Activated naive CD8-positive, alpha-beta T cell treated with anti-CD3 and anti-CD28 coated beads for 36 hours (primary cell): ENCODE measurements at places on chromosomes 4 and X. TPM values are rescaled to one million over a fixed set of nuclear protein-coding genes. Genes with fewer than 3 reads are reported as not detected.

XG gene
- total RNA-seq = not detected

TDO2 gene
- 0.16 TPM for total RNA-seq

CPLX1 gene
- total RNA-seq = 0.16 TPM

AKAP14 gene
- total RNA-seq = not detected

CHRNA9 gene
- total RNA-seq = not detected

TEX13D gene
- 0.22 TPM for total RNA-seq

PRSS12 gene
- total RNA-seq = not detected

TMEM150C gene
- not detected for total RNA-seq

CSAG2 gene
- not detected for total RNA-seq

PDLIM3 gene
- not detected for total RNA-seq

SSX1 gene
- not detected for total RNA-seq

COX7B gene
- total RNA-seq = 341 TPM

AGTR2 gene
- not detected for total RNA-seq

UCHL1 gene
- total RNA-seq = 6.2 TPM

ADH6 gene
- total RNA-seq = not detected

KCNIP4 gene
- not detected for total RNA-seq

MSANTD1 gene
- 0.37 TPM for total RNA-seq

TMEM31 gene
- total RNA-seq = not detected

BST1 gene
- 0.38 TPM for total RNA-seq

QRFPR gene
- total RNA-seq = not detected

FGF5 gene
- total RNA-seq = not detected

CXCL10 gene
- total RNA-seq = 2.1 TPM

SPANXC gene
- total RNA-seq = not detected

NEIL3 gene
- total RNA-seq = 15.2 TPM

VSIG1 gene
- total RNA-seq = 1.0 TPM

DCAF12L1 gene
- total RNA-seq = not detected

PNMA6F gene
- total RNA-seq = not detected

ASMT gene
- not detected for total RNA-seq

MAOA gene
- total RNA-seq = 0.21 TPM

PTCHD1 gene
- not detected for total RNA-seq

CXCL13 gene
- total RNA-seq = not detected

MAGED4B gene
- 2.6 TPM for total RNA-seq

TRIM61 gene
- total RNA-seq = 4.1 TPM

P2RY10 gene
- 54.5 TPM for total RNA-seq

ITIH6 gene
- total RNA-seq = not detected

GAGE12E gene
- not detected for total RNA-seq

KIAA1210 gene
- not detected for total RNA-seq

POU3F4 gene
- total RNA-seq = not detected
